ENCODE measurements at places on chromosomes 2 and 18. TPM values are rescaled to one million over a fixed set of nuclear protein-coding genes. Genes with fewer than 3 reads are reported as not detected.

DNA sequence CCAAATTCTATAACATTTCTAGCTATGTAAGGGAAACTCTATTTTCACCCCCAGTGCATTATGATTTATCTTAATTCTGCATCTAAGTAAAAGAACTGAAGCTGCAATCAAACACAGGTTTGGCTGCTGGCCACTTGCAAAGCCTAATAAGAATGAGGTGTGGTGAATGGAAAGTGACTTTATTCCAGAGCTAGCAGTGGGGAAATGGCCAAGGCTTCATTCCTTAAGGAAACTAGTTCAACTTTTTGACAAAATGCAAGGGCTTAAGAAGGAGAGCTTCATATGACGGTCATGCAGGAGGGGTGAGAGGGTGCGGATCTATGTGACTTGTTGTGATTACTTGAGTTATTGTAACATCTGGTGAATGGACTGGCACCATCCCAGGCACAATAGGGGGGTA lies 1802.0 kb downstream of the SUCLG1 start:
- no peaks in the 10 kb centered on the region for H3K36me3 ChIP-seq
- H3K27me3 ChIP-seq: no peaks in the 10 kb centered on the region
- H3K4me3 ChIP-seq: no peak overlapping the region
- peak overlapping the region; percentile 3 for H3K27ac ChIP-seq

DNA sequence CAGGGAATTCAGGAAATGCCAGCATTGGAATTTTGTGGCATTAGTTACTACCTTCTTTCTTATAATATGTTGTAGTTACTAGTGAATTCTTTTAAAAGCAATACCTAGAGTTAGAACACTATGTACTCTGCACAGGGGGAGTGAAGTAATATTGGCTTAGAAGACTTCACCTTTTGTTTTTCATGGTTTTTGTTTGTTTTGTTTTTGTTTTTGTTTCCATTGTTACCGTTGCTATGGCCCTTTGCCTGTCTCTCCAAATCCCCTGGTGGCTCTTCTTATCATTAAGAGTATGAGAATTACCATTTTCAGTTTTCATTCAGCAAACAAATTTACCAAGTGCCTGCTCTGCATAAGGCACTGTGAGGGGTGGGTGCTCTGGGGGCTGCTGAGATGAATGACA lies 160.1 kb downstream of the HAUS1 start:
- peaks cover 9% of the 10 kb centered on the region for H3K36me3 ChIP-seq
- DNase-seq: no peak
- H3K27me3 ChIP-seq: no peaks in the 10 kb centered on the region
- H3K27ac ChIP-seq: peak overlapping the region; percentile 14
- H3K4me1 ChIP-seq: peaks cover 26% of the 10 kb centered on the region

DNA sequence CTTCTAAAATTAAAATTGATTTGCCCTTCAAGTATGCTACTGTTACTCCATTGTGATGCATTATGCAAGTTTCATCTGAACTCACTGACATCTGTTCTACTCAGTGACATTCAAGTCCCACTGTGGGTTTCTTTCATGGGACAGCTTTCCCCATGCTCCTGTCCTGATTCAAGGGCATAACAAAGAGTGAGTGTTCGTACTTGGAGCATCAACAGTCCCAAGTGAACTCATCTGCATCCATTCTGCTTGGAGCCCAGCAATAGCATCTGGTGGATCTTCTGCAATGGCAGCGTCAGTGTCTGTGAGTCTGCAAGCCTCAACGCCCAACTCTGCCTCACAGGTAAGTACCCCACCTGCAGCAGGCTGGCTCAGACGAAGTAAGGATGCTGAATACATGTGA lies 27.5 kb downstream of the BUB1 start:
- no peak overlapping the region for H3K4me3 ChIP-seq
- no peak overlapping the region for H3K27ac ChIP-seq
- H3K27me3 ChIP-seq: no peaks in the 10 kb centered on the region
- peaks cover 20% of the 10 kb centered on the region for H3K36me3 ChIP-seq
- H3K4me1 ChIP-seq: no peaks in the 10 kb centered on the region

- H3K27ac ChIP-seq: no peak overlapping the region
- H3K4me3 ChIP-seq: no peak overlapping the region
- H3K36me3 ChIP-seq: no peaks in the 10 kb centered on the region
Observed at GRCh38 chr2:235132651-235133050, 180.8 kb downstream of the SH3BP4 start.

- H3K36me3 ChIP-seq: no peaks in the 10 kb centered on the region
- H3K27ac ChIP-seq: no peak overlapping the region
- no peaks in the 10 kb centered on the region for H3K27me3 ChIP-seq
- DNase-seq: no peak
Observed at GRCh38 chr2:78202986-78203670, 681.0 kb upstream of the LRRTM4 start.

INHA gene
- 3.6 TPM for total RNA-seq

GRCh38 chr2:97758131-97758705 lies 44.8 kb downstream of the ZAP70 start:
- H3K27ac ChIP-seq: no peak overlapping the region
- DNase-seq: no peak
- H3K4me1 ChIP-seq: no peaks in the 10 kb centered on the region
- peaks cover 39% of the 10 kb centered on the region for H3K36me3 ChIP-seq
- H3K27me3 ChIP-seq: no peaks in the 10 kb centered on the region

IL36G gene
- total RNA-seq: not detected

SUMO1 gene
- total RNA-seq: 113 TPM

DNA sequence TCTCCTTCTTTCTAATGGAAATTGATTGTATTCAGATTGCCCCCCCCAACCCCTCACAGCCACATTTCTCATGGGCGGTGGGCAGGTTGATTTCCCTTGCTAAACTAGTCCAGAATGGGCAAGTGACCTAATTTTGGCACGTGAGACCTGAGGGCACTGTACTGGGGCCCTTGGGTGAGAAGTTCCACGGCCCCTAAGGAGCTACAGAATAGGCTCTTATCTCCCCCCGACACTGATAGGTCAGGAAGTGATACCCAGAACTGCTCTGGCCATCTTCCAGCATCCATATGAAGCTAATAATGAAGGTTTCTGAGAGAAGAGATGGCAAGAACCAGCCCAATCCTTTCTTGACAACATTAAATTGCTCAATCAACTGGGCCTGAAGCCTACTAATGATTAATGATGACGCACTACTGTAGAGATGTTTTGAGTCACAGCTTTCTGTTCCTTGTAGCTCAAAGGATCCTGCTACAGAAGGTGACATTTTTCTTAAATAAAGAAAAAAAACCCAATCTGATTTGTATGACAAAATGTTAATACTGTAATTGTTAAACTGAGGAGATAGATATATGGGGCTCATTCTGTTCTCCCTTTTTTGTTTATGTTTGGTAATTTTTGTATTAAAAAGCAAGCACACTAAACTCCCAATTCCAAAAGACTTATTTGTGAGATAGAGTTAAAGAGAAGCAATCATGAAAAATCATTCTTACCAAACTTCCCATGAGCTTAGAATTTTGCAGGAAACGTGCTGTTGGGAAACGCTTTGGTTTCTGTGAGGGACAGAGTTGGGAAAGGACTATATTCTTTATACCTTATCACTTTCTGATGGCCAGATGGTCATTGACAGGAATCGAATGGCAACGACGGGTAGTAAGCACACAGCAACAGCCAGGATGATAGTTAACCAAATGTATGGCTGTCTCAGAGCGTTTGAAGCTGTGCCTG lies 28.2 kb upstream of the NARS1 start:
- peaks cover 20% of the 10 kb centered on the region for H3K36me3 ChIP-seq
- H3K27ac ChIP-seq: peak overlapping the region; percentile 3
- H3K4me1 ChIP-seq: peaks cover 6% of the 10 kb centered on the region
- H3K27me3 ChIP-seq: no peaks in the 10 kb centered on the region
- H3K4me3 ChIP-seq: no peak overlapping the region

PMAIP1 gene
- total RNA-seq: 9.9 TPM

Measured in mesothelial cell of epicardium (in vitro differentiated cells).